Breast epithelium (tissue), 4 donors: ENCODE measurements at places on chromosomes 7 and 10.
A peak's percentile ranks its signal among the peaks of the same experiment; 100 is the strongest.

- H3K27ac ChIP-seq, result no peak overlapping the region
- no peaks in the 10 kb centered on the region for H3K36me3 ChIP-seq
- H3K4me3 ChIP-seq, result no peak overlapping the region
- no peaks in the 10 kb centered on the region for H3K4me1 ChIP-seq
- no peaks in the 10 kb centered on the region for H3K27me3 ChIP-seq
These were observed 355.8 kb downstream of the RPS24 start for GRCh38 chr10:78389419-78389818.

GRCh38 chr10:77825965-77826364, 100.6 kb downstream of the DLG5 start:
- H3K36me3 ChIP-seq, result peaks cover 13% of the 10 kb centered on the region
- no peak for DNase-seq
- no peak overlapping the region for H3K27ac ChIP-seq
- H3K27me3 ChIP-seq, result no peaks in the 10 kb centered on the region

DNA sequence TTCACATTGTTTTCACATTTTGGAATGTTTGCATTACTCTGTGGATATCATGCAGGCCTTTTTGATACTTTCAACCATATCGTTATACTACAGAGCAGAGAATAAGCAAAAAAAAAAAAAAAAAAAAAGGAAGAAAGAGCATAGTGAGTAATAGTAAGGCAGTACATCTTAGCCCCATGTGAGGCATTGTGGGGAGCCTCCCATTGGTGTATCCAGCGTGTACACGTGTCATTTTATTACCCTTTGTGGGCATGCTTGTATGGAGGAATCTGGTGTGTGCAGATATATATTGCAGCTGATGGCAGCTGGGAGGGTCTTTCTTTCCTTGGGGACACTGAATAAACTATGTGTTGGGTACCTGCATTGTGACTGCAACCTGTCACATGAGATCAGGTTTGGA, 19.6 kb downstream of the R3HCC1L start:
- no peak overlapping the region for H3K27ac ChIP-seq
- no peak overlapping the region for H3K4me3 ChIP-seq
- no peak for DNase-seq
- no peaks in the 10 kb centered on the region for H3K4me1 ChIP-seq
- no peaks in the 10 kb centered on the region for H3K27me3 ChIP-seq

GRCh38 chr7:107359520-107360316, 110.1 kb upstream of the GPR22 start:
- no peak overlapping the region for H3K27ac ChIP-seq
- no peak for DNase-seq
- H3K4me1 ChIP-seq, result no peaks in the 10 kb centered on the region
- no peaks in the 10 kb centered on the region for H3K27me3 ChIP-seq
- H3K4me3 ChIP-seq, result no peak overlapping the region
- H3K36me3 ChIP-seq, result peaks cover 4% of the 10 kb centered on the region

- no peaks in the 10 kb centered on the region for H3K4me1 ChIP-seq
- H3K4me3 ChIP-seq, result no peak overlapping the region
- H3K36me3 ChIP-seq, result no peaks in the 10 kb centered on the region
- no peaks in the 10 kb centered on the region for H3K27me3 ChIP-seq
These were observed 1177.4 kb upstream of the PHF14 start for GRCh38 chr7:9796241-9796640.

DNA sequence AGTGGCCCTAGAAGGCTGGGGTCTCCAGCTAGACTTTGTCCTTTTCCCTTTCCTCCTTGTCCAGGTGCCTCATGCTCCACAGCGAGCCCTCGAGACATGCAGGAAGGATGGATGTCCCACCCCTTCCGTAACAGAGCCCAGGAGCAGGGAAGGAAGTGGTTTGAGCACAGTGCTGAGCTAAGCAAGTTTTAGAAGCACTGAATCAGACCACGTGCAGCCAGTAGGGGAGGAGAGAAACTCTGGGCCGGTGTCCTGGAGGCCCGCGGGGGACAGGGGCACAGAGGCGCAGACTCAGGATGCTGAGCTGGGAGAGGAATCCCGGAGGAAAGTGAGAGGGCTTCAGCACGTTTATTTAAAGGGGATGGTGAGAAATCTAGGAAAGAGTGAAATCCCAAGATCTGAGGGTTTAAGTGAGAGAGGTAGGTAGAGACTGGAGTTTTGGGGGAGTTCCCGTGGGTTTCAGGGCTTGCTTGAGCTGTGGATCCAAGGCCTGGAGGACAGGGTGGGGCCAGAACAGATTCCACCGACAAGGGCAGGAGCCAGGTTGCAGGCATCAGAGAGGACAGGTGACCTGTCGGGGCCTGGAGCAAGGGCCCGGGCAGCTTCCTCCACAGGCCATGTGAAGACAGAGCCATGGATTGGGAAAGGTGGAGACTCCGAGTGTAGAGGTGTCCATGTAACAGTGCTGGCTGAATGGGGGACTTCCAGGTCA, 4.4 kb upstream of the IRF5 start:
- H3K4me3 ChIP-seq, result no peak overlapping the region
- no peak for DNase-seq
- no peaks in the 10 kb centered on the region for H3K4me1 ChIP-seq
- H3K27ac ChIP-seq, result no peak overlapping the region

DNA sequence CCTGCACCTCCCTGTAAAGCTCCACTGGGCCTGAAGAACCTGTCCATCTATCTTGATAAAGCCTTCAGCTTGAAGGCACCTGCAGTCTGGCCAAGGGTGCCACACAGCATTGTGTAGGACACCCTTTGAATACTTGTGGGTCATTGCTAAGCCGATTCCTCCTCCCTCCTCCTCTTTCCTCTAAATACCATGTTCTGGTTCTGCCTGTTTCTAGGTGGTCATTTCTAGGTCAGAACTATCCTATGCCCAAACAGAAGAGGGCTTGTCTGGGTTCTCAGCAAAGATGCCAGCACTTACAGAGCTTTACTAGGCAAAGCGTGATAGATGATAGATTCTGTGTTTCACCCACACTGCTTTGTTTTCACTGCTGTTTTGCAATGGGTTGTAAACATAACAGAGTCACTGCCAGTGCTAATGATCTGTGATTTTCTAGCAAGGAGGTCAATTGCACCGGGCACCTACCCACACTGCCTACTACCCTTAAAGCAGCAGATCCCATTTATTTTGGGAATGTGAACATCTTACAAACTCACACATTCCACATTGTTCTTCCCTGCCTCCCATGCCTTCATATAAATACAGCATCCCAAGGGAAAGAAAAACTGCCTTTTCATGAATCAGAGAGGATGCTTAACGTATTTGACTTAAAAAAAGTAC, 279.1 kb upstream of the PITRM1 start:
- H3K27ac ChIP-seq, result peak overlapping the region; percentile 69
- H3K36me3 ChIP-seq, result no peaks in the 10 kb centered on the region
- no peak for DNase-seq
- H3K4me1 ChIP-seq, result no peaks in the 10 kb centered on the region

DNA sequence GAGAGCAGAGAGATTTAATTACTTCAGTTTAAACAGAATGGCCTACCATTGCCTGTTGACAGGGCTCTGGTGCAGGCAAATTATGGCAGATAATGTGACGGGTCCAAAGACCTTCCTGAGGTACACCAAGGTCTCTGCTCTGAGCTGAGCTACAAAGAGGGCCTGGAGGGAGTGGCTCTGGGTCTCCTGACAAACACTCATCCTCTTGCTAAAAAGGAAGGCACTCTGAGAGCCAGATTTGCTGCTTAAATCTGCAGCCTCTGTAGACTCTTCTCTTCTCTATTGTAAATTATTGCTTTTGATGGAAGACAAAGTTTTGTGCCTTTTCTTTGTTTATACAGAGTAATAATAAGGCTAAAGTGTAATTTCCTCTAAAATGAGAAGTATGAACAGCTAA, 529.5 kb upstream of the FZD8 start:
- H3K4me3 ChIP-seq, result no peak overlapping the region
- H3K4me1 ChIP-seq, result no peaks in the 10 kb centered on the region
- H3K27ac ChIP-seq, result peak overlapping the region; percentile 14
- H3K36me3 ChIP-seq, result no peaks in the 10 kb centered on the region
- DNase-seq, result no peak
- H3K27me3 ChIP-seq, result no peaks in the 10 kb centered on the region

DNA sequence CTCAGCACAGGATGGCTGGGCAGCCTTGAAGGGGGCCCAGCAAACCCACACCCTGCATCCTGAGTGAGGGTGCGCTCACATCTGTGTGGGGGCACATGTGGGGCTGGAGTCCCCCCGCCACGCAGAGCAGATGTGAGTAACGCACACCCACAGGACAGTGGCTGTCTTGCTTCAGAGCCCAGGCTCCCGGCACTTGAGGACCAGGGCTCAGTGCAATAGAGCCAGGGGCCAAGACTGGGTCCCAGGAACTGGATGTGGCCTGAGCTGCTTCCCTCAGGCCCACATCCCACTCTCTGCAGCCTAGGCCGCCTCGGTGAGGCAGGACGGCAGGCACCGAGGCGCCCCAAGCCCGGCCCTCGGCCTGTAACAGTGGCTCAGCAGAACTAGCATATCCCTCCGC, 159.9 kb downstream of the MAD1L1 start:
- H3K27ac ChIP-seq, result no peak overlapping the region
- H3K36me3 ChIP-seq, result no peaks in the 10 kb centered on the region
- no peak overlapping the region for H3K4me3 ChIP-seq
- H3K4me1 ChIP-seq, result no peaks in the 10 kb centered on the region

- H3K4me1 ChIP-seq, result no peaks in the 10 kb centered on the region
- H3K27ac ChIP-seq, result peak overlapping the region; percentile 61
- no peaks in the 10 kb centered on the region for H3K27me3 ChIP-seq
- peak overlapping the region; percentile 24 for H3K4me3 ChIP-seq
- no peaks in the 10 kb centered on the region for H3K36me3 ChIP-seq
- no peak for DNase-seq
These were observed 154.4 kb upstream of the AKR1E2 start for GRCh38 chr10:4671451-4672145.

- no peaks in the 10 kb centered on the region for H3K27me3 ChIP-seq
- H3K27ac ChIP-seq, result peak overlapping the region; percentile 68
- no peaks in the 10 kb centered on the region for H3K36me3 ChIP-seq
- H3K4me3 ChIP-seq, result no peak overlapping the region
These were observed 45.2 kb downstream of the PARD3 start for GRCh38 chr10:34769899-34770298.

- H3K36me3 ChIP-seq, result no peaks in the 10 kb centered on the region
- no peaks in the 10 kb centered on the region for H3K4me1 ChIP-seq
- H3K27me3 ChIP-seq, result no peaks in the 10 kb centered on the region
- no peak for DNase-seq
- no peak overlapping the region for H3K4me3 ChIP-seq
These were observed 66.2 kb upstream of the SDK1 start for GRCh38 chr7:3234851-3235250.

GRCh38 chr7:49703337-49703736, 70.1 kb upstream of the VWC2 start:
- no peak overlapping the region for H3K27ac ChIP-seq
- H3K4me1 ChIP-seq, result no peaks in the 10 kb centered on the region
- no peaks in the 10 kb centered on the region for H3K36me3 ChIP-seq

GRCh38 chr10:24569330-24569796, 154.3 kb downstream of the ARHGAP21 start:
- no peak overlapping the region for H3K27ac ChIP-seq
- no peak for DNase-seq
- H3K36me3 ChIP-seq, result no peaks in the 10 kb centered on the region

- no peak for DNase-seq
- H3K27ac ChIP-seq, result no peak overlapping the region
- no peak overlapping the region for H3K4me3 ChIP-seq
- H3K36me3 ChIP-seq, result no peaks in the 10 kb centered on the region
These were observed 134.9 kb downstream of the CAMK1D start for GRCh38 chr10:12484002-12484918.

DNA sequence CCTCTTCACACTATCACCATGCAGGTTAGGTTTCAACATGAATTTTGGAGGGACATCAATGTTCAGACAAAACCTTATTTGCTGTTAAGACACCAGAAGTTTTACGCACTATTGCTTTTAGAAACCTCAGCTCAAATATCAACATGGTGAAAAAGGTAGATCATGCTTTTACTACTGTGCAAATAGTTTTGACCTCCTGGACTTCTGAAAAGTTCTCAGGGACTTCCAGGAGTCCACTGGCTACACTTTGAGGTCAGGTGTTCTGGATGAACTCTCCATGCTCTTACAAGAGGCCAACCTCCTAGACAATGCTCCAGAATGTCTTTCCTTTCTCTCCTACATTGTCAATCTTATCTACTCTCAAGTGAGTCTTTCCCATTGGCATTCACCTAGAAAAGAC, 55.9 kb downstream of the SLC25A13 start:
- no peak for DNase-seq
- no peak overlapping the region for H3K27ac ChIP-seq
- no peaks in the 10 kb centered on the region for H3K36me3 ChIP-seq
- no peaks in the 10 kb centered on the region for H3K27me3 ChIP-seq
- H3K4me3 ChIP-seq, result no peak overlapping the region

DNA sequence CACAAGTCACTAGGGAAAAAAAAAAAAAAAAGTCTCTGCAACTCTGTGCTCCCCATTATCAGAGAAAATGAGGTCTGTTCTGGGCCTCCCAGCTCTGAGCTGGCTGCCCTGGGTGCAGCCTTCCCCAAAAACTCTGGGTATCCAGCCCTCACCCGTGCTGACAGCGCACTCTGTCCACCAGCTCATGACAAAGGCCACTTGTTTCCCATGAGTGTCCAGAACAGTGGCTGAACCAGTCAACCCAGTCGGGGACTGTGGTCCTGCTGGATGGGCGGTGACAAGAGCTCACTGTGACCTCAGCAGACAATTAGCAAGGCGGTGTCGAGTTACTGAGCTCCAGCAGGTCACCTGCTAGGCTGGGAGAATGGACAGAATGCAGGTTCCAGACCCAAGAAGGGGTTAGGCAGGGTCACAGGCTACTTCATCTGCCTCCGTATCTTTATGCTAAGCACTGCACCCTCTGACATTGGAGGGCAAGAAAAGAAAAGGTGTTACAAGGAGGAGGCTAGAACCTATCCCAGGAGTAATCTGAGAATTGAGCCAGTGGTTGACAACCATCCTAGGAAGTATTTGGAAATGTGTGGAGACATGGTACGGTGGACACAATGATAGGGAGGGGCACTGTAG, 37.2 kb downstream of the DLG5 start:
- no peak overlapping the region for H3K4me3 ChIP-seq
- H3K27me3 ChIP-seq, result no peaks in the 10 kb centered on the region
- DNase-seq, result peak; percentile 88
- H3K27ac ChIP-seq, result peak overlapping the region; percentile 91
- H3K4me1 ChIP-seq, result peaks cover 16% of the 10 kb centered on the region

- H3K36me3 ChIP-seq, result no peaks in the 10 kb centered on the region
- H3K27ac ChIP-seq, result no peak overlapping the region
- no peaks in the 10 kb centered on the region for H3K27me3 ChIP-seq
- no peak overlapping the region for H3K4me3 ChIP-seq
These were observed 38.9 kb upstream of the BMS1 start for GRCh38 chr10:42743697-42744096.

DNA sequence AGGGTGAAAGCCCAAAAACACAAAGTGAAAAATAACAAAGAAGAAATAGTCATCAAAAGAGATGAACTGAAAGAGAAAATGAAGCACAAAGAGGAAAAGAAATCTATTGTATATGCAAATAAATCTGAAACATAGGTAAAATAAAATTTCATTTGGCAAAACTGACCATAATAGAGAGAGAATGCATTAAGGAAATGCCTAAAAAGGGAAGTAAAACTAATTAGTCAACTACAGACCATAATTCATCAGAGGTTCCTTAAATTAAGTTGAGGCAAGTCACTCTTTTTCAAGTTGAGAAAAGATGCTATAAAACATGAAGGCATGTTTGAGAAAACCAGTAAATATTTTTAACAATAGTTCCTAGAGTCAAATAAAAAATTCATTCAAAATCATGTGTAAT, 233.3 kb downstream of the LRRN3 start:
- no peaks in the 10 kb centered on the region for H3K27me3 ChIP-seq
- H3K4me3 ChIP-seq, result no peak overlapping the region
- no peak for DNase-seq
- no peak overlapping the region for H3K27ac ChIP-seq

- no peaks in the 10 kb centered on the region for H3K36me3 ChIP-seq
- H3K4me1 ChIP-seq, result no peaks in the 10 kb centered on the region
- H3K27me3 ChIP-seq, result peaks cover 3% of the 10 kb centered on the region
- H3K27ac ChIP-seq, result no peak overlapping the region
These were observed 28.0 kb upstream of the IKZF1 start for GRCh38 chr7:50276483-50276882.
